AG08396 (cell line): ENCODE measurements at places on chromosomes 2 and 18.
A peak's percentile ranks its signal among the peaks of the same experiment; 100 is the strongest.

DNA sequence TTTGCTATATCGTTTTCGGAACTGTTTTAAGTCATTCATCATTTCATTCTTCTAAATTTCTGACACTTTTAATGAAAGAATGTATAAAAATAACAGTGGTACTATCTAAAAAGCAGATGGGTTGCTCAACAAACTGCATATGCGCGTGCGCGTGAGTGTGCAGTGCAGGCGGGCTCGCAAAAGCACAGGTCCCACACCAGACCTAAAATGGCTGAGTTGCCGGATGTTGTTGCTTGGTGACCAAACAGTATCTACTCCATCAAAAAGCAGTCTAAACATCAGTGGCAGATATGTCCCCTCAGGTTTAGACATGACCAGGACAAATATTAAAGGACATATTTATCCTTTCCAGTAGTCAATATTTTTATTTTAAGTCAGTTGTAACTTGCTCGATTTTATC lies 5.1 kb downstream of the NOL4 start:
- no peak for DNase-seq

DNA sequence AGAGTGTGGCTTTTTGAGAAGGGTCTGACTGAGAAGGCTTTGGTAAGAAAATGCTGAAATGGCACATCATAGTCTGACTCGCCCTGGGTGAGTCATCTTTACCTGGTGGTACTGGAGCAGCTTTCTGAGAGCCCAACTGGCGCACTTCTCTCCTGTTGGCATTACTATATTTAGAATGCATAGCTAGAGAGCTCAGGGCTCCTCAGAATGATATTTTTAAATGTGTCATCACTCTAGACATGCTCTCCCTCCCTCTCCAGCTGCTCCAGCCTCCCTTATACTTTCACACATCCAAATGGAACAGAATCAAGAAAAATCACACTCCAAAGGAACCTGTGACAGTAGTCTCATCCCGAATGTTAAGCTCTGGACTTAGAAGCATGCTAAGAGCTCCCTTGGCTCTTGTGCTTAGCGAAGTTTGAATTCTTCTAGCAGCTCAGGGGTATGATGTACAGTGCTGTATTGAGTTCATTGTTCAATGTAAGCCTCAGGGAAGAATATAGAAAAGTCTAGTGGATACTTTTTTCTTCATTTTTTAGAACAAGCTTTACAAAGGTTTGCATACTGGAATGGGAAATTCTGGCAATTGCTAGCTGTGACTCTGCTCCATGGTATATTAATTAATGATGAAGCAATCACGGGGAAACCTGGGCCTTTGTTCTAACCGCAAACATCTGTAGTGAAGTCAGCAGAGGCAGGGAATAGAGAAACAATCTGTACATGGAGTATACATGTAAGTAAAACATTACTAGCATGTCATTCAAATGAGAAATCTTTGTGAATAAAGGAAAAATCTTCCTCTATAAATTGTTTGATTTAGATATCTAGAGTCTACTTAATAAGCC lies 751.2 kb upstream of the NRXN1 start:
- no peak for DNase-seq

GRCh38 chr2:151632993-151633565 lies 101.2 kb downstream of the NEB start:
- DNase-seq, result no peak

- DNase-seq, result no peak
Observed at GRCh38 chr18:51721996-51722395, 524.5 kb upstream of the MEX3C start.

DNA sequence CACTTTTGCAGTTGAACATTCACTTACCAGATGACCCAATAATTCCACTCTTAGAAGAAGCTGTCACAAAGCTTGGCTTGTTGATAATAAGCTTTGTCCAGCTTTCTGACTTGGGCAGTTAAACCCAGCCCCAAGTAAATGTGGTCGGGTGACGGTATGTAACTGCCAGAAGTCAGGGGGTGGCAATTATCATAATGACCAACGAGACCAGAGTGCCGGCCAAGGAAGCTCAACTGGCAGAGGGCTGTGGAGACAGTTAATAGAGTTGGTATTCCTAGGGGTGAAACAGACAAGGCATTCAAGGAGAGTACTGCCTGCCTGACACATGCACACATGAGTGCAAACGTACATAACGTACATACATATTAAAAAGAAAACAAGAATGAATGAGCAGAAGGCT lies 116.7 kb downstream of the EIPR1 start:
- no peak for DNase-seq

DNA sequence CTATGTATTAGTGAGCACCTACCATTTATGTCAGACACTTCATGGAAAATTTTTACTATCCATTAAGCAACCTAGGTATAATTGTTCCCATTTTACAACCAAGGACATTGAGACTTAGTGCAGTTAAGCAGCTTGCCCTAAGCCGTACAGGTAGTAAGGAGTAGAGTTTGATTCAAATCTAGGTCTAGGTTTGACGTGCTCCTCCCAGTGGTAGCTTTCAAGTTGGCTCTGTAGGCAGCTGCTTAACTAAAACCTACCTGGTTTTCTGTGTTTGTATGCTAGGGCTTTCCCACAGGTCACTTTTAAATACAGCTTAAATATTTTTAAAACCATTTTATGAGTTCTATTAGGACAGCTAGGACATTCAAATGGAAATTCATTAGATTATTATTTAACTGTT lies 69.7 kb downstream of the NUP35 start:
- DNase-seq, result no peak

- DNase-seq, result no peak
Observed at GRCh38 chr2:200786423-200786822, 25.3 kb upstream of the BZW1 start.

GRCh38 chr2:225556461-225556860 lies 157.0 kb downstream of the NYAP2 start:
- DNase-seq, result no peak

GRCh38 chr18:3596637-3597384 lies 146.8 kb downstream of the TGIF1 start:
- no peak for DNase-seq

DNA sequence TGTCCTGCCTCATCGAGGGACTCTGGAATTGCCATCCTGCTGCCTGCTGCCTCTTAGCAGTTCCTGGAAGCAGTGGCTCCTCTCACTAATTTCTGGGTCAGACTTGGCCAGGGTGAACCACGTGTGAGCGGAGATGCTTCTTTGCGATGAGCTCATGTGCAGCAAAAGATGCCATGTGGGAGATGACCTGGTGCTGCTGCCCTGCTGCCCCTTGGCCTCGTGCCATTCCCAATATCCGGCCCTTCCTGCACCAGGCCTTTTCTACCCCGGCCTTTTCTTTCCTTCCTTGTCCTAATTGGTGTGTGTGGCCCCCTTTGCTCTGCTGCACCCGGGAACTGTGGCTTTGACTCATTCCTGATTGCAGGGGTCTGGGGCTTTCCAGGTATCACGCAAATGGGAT lies 296.9 kb upstream of the HS6ST1 start:
- DNase-seq, result no peak

DNA sequence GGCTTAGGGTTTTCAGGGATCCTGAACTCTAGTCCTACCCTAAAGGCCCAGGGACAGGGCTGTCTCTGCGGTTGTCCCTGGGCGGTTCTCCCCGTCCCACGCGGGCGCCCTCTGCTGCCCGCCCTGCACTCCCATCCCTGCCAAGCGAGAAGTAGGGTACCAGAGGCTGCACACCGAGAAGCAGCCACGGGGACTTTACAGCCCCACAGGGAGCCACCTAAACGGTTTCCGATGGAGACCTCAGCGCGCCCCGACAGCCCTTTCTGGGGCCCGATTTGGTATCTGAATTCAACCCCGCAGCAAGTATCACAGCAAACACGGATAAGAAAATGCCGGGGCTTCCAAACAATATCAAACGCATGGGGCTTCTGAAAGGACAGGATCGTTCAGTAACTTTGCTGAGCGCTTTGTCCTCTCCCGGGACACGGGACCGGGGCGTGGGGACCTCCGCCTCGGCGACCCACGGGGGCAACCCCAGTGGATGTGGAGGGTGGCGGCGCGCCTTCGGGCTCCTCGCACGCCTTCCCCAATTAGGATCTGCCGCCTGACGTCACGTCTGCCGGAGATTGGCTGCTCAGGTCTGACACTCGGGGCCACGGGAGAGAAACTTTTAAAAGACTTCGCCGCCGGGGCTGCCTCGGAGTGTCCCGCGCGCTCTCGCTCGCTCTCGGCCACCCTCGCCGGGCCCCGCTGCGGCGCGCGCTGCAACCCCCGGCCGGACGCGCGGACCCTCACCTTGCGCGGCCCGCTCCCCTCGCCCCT lies at the start of gene LTBP1:
Gene LTBP1, plus strand, starts transcription at position 640 of the 762 bp plus-strand sequence. CDS start 372 bp downstream, outside the sequence.
- peak; percentile 88 for DNase-seq

DNA sequence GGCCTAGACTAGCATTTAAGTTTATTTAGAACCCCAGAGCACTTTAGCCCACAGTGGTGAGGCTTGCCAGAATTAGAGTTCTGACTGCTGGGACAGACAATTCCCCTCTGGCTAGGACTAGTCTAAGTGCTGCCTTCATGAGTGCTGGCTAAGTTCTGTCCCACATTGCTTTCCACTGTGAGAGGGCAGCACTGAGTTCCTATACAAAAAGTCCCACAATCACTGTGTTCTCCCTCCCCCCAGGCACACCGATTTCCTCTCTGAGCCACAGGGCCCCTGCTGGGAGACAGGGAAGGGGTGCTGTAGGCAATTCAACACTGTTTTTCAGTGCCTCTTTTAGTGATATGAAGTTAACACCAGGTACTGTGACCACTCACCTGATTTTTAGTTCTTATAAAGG lies 310.9 kb downstream of the DLGAP1 start:
- DNase-seq, result no peak

DNA sequence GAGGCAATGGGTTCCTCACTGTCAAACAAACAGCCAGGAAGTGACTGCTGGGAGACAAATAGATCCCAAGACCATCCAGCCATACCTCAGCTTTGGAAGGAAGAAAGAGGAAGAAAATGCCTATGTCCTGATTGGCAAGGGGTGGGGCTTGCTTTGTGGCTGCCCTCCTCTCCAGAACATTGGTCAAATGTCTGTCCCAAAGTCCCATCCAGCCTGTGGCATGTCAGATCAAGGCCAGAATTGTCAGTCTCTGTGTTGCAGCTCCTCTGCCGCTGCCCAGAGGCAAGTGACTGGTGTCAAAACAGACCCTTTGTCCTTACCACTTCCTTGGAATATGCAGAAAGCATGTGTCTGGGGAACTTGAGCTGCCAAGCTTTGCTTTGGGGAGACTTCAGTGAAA lies 63.0 kb upstream of the SMAD2 start:
- no peak for DNase-seq

GRCh38 chr2:85953476-85953875 lies 64.7 kb upstream of the ST3GAL5 start:
- no peak for DNase-seq

- DNase-seq, result no peak
Observed at GRCh38 chr18:77062518-77063003, 70.0 kb downstream of the MBP start.

- DNase-seq, result no peak
Observed at GRCh38 chr18:1559563-1559962, 654.9 kb downstream of the ADCYAP1 start.

GRCh38 chr2:41400088-41400665 lies 647.6 kb upstream of the PKDCC start:
- DNase-seq, result peak; percentile 4

DNA sequence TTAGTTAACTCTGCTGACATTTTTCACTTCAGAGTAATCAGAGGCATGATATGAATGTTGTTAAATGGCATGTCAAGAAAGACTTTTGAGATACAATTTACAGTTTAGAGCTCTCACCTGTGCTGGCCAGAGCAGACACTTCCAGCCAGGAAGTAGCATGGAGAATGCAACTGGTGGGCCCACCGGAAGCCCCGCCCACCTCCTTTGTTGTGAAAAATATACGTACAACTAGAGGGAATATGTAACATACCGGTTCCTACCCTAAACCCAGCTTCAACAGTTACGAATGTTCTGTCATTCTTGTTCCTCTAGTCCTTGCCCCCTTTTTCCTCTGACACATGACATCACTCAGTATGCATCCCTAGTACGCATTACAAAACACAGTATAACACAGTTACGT lies 70.2 kb upstream of the ITM2C start:
- no peak for DNase-seq

DNA sequence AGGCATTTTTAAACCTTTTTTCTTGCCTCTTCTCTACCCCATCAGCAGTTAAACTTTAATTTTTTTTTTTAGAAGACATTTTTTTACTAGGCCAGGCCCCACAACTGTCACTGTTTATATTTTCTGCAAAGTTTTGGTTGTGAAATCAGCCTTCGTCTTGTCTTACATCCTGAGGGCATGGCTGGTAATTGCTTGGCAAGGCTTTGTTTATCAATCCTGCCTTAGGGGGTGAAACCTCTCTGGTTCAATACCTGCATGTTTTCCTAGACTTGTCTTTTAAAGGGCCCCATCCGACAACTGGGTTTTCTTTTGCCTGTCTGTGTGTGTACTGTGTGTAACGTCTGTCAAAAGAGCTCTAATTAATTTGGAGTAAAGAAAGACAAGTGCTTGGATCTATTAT lies 330.0 kb upstream of the CWC22 start:
- DNase-seq, result no peak
